ENCODE measurements at places on chromosomes 2 and 18.

DNA sequence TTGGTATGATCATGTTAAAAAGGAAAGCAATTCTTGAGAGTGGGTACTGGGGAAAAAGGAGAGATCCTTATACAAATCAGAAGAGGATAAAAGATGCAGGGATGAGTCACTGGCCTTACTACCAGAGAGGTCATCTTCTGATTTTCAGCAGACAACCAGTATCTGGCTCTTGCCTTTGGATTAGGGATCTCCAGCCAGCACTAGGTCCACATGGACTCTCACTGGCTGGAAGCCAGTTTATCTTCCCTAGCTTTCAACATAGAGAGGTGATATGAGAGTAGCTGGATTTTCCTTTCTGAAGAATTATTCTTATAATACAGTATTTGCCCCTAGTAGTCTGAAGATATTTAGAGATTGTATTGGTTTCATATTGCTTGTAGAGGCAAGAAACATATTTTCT lies 30.2 kb downstream of the CERKL start:
- no peak for DNase-seq

GRCh38 chr18:34840256-34840826 lies 130.2 kb downstream of the DTNA start:
- DNase-seq: no peak

- DNase-seq: no peak
Observed at GRCh38 chr2:9261231-9261883, 54.7 kb downstream of the ASAP2 start.

DNA sequence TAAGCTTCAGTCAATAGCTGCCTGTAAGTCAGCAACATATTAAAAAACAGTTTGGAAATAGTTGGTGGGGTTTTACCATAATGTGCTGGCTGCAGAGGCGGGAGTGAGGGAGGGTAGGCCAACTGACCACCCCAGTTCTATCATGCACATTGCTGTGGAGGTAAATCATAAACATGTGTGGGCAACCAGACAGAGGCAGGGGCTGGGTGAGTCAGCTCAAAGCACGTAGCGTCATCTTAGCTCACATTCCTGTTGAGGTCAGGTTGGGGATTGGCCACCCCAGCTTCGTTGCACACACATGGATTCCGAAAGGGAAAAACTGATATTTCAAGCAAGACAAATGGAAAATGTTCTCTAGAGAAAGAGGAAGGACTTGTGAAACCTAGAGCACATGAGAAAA lies 19.5 kb downstream of the GPR45 start:
- DNase-seq: peak; percentile 22

DNA sequence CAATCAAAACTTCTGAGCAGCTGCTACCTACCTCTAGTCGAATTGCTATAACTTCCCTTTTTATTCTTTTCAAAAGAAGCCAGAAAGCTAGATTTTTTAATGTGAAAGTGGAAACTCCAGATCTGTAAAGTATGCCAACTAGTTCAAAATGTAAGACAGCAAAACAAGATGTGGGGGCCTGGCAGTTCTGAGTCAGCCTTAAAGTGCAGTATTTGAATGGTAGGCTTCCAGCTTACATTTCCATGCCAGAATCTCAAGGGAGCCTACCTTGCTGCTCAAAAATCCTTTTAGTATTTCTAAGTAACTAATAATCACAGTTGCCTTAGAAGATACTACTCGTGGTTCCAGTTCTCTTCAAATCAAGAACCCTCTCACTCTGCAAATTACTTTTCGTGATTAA lies 1288.7 kb downstream of the LRP1B start:
- DNase-seq: no peak

DNA sequence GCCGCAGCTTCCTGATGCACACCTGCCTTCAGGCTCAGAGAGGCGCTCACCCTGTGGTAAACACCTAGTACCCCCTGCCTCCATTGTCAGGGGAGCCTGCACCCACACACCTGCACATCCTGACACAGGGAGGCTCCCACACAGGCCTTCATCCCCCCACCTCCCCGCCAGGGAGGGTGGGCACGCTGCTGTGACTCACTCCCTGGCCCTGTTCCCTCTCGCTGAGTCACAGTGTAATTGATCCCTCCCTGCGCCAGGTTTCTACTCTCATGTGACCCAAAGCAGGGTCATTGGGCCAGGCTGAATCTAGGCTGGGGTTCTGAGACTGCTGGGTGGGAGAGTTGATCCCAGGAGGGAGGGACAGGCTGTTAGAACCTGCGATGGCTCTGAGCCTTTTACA lies 8.5 kb upstream of the CELF4 start:
- DNase-seq: no peak

GRCh38 chr2:37011130-37011529 lies 44.8 kb upstream of the STRN start:
- DNase-seq: no peak

DNA sequence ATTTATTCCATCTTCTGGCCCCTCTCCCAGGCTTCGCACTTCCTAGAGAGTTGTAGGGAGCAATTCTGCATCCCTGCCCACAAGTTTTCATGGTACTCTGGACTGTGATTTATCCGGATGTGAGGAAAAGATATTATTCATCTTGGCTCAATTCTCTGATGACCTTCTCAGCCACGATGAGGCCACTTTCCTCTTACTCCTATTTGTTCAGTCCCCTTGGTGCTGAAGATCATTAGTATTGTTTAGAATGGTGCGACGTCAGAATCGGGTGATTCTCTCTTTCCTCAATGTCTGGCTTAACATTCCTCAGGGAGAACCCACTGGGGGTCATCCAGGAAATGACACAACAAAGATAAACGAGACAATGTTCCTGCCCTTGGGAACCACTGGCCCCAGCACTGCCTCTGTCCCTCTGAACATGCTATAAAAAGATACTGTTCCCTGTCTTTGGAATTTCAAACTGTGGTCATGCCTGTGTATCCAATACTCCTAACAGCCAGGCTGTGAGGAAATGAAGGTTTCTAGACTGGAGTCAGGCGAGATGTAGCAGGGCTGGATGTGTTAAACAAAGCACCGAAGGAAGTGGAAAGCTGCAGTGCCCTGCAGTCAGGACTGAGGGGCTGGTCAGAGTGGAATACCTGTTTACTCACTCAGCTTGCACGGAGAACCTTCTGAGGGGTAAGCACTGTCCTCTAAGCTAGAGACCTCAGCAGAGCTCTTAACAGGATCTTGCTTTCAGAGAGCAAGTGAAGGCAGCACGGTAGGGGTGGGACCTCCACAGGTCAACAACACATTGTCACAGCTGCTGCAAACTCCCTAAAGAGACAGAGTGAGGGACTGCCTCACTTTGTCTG lies 12.9 kb upstream of the GLI2 start:
- no peak for DNase-seq

GRCh38 chr18:61551586-61551985 lies 218.4 kb downstream of the CDH20 start:
- no peak for DNase-seq

DNA sequence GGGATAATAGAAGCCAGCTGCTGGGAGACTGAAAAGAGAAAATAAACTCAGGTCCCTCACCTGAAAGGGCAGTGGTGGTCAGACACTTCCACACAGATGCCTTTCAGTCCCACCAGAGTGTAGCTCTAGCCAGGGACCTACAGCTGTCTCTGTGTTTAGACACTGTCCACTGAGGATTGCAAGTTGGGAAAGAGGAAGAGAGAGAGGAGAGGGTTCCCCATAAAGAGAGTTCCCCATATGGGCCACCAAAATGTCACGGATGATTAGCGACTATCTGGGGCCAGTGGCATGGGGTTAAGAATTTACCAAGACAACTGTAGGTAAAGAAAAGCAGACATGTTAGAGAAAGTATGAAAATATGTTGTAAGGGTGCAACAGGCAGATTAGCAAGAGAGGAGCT lies 36.7 kb upstream of the SKA1 start:
- DNase-seq: no peak

GRCh38 chr2:164928101-164928673 lies 27.1 kb downstream of the SLC38A11 start:
- DNase-seq: no peak

- no peak for DNase-seq
Observed at GRCh38 chr2:223113161-223113560, 61.2 kb downstream of the KCNE4 start.

DNA sequence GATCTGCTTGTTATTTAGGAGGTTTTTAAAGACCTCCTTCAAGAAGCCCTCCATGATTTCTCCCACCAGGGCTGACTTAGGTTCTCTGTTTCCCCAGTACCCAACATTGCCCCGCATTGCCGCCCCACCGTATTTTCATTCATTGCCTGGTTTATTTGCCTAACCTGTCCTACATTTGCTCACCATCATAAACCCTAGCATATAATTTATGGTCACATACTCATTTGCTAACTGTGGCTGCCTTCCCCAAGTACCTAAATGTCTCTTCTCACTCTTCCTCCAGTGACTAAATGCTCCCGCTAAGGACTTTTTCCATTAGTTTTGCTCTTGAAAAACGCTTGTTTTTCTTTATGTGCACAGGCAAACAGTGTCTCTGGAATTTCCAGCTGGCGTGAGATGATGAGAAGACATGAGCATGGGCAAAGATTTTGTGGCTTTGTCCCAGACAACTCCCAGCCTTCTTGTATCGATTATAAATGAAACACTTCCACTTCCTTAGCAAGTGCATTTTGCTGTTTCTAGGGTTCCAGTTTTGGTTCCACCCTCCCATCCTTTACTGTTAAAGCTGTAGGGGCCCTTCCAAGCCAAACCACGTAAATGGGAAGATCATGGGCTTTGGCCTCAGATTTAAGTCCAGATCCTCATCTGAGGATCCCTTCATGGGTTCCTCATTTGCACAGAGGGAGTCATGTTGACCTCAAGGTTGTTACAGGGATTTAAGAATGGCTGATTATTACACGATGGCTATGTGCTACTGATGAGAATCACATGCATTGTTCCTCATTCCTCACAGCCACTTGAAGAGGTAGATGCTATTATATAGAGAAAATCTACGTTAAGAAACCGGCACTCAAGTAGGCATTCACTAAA lies 21.0 kb upstream of the ARMC9 start:
- DNase-seq: no peak

Data from GOT3 (cell line).